ENCODE measurements at places on chromosomes 11 and 22.

DNA sequence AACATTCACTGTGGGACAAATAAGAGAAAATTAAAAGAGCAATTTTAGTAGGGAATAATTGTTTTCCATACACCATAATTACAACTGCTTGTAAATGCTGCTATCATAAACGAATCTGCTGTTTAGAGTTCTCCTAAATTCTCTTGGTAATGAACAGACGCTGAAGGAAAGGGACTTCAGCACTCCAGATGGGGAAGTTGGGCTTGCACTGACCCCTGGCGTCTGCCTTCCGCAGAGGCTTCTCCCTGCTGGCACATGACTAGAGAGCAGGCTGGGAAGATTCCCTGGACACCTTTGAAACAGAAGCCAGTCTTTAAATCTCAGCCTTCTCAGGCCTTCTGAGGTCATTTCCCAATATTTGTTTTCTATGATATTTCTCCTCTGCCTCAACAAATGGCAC lies 84.1 kb downstream of the NXPE2 start:
- DNase-seq = no peak

DNA sequence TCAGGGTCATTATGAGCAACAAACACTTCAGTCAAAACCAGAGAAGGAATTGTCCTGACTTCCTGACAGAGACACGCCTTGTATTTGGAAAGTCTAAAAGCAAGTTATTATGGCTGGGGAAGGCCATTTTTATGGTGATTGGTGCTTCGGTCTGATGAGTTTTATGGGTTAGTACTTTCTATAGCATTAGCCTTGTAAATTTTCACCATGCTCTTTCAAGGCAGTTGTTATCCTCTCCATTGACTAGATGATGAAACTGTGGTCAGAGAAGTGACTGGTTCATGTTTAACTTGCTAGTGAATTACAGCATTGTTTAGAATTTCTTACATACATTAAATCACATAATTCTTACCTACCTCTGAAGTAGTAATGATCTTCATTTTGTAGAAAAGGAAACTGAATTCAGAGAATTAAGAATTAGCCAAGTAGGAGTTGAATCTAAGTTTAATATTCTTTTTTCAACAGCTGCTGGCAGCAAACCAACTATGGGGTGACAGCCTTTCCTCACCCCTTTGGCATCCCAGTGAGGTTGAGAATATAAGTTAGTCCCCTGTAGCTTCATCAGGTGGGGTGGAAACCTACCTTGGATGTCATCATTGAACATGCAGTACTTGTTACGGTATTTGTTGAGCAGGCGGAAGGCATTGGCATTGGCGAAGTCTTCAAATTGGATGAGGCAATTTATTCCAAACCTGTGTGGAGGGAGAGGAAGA lies 90.0 kb downstream of the CCDC81 start:
- no peak for DNase-seq

GRCh38 chr11:14435717-14436512 lies 63.7 kb downstream of the COPB1 start:
- no peak for DNase-seq

- DNase-seq = no peak
Observed at GRCh38 chr22:50729391-50730012, 8.5 kb upstream of the ACR start.

DNA sequence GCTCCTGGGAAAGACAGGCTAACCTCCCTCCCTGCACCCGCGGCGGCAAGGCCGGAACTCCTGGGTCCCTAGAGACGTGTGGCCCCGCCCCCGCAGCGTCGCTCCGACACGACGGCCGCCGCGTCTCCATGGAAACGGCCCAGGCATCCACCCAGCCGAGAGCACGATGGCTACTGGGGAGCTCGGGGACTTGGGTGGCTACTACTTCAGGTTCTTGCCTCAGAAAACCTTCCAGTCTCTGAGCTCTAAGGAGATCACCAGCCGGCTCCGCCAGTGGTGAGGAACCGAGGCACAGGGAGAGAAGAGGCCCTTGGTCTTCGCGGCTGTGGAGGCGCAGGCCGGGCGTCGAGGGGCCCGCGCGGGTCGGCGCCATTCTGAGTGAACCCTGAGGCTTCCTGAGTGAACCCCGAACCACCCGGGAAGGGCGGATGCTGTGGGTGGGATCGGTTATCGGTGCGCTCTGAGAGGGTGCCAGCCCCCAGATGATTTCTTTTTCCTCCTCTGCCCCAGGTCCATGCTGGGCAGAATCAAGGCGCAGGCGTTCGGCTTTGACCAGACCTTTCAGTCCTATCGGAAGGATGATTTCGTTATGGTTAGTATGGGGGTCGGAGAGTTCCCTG lies at the start of gene CFAP300:
Gene CFAP300 (plus strand): TSS at position 133 of the 620 bp plus-strand sequence. CDS start 34 bp downstream, at position 167.
- no peak for DNase-seq

- DNase-seq = no peak
Observed at GRCh38 chr11:115008799-115009198, 330.5 kb downstream of the NXPE2 start.

- peak; percentile 69 for DNase-seq
Observed at GRCh38 chr11:122743949-122744348, 88.4 kb downstream of the UBASH3B start.

GRCh38 chr11:232783-233565 lies 3.2 kb downstream of the SIRT3 start:
- no peak for DNase-seq

- DNase-seq = no peak
Observed at GRCh38 chr11:67311556-67312082, 8.3 kb downstream of the SSH3 start.

DNA sequence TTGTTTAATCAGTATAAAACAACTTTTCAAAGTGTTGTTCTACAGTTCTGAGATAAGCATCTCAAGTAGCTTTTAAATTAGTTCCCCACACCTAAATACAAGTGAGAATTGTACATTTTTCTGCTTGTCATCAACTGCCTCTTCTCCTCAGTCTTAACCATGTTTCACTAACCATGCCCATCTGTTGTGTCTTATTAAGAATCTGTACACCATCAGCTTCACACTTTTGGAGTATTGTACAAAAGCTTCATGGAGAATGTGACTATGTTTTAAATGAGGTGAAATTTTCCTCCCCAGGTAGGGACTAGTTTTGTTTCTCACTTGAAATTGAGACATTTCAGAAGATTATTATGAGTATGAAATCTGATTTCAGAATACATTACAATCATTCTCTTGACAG lies 52.4 kb downstream of the SIK2 start:
- no peak for DNase-seq

DNA sequence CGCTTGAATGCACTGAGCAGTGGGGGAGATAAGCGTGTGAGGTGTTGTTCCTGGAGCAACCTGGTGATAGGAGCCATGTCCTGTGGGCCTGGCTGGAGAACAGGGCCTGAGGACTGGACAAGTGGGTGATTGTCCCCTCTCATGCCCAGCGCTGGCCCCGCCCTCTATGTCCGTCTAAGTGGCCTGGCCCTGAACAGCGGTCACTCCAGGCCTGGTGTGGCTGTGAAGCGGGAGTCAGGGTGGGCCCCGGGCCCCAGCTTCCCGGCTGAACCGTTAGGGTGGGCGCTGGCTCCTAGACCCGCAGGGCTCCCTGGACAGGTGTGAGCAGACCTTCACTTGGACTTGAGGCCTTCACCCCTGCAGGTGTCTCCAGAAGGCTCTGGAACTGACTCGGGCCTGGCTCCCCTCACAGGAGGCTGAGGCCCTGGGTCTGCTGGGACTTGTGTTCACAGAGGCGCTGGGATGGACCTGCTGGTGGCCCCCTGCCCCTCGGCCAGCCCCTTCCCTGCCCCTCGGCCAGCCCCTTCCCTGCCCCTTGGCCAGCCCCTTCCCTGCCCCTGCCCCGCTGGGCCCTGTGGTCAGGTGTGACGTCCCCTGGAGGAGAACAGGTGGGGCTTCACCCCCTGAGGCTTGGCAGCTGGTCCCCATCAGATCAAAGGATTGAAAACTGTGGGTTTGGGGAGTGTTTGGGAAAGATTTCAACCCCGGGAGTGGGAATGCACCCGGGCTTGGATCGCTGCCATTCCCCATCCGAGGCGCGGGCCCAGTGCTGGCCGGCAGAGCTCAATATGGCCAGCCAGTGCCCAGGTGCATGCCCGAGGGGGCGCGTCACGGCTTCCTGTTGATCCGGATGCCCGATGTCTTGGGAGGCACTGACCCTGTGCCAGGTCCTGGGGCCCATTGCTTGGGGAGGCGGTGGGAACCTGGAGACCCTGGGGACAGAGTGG lies 3.2 kb upstream of the MUC6 start:
- no peak for DNase-seq

GRCh38 chr11:111069066-111069465 lies 176.5 kb upstream of the POU2AF2 start:
- no peak for DNase-seq

GRCh38 chr11:77311701-77312100 lies 10.2 kb upstream of the GDPD4 start:
- DNase-seq = no peak

- DNase-seq = no peak
Observed at GRCh38 chr11:93655047-93655446, 6.4 kb upstream of the CEP295 start.

GRCh38 chr11:11605181-11605580 lies 16.6 kb downstream of the GALNT18 start:
- no peak for DNase-seq

- DNase-seq = no peak
Observed at GRCh38 chr11:79739591-79739990, 298.8 kb upstream of the TENM4 start.

DNA sequence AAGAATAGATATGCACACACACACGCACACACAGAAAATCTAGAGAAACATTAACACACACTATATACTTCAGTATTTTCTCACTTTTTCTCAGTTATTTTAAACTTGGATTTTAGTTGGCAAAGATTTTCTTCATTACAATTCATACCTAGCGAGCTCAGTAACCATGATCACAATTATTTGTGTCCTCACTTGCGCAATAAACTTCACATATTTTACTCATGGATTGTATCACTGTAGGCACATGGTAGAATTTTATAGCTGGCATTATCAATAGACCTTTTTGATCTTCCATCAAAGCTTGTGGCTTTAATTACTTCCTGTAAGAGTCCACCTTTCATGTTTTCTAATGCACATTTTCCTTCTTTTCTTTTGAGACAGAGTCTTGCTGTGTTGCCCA lies 4.8 kb upstream of the XKR3 start:
- no peak for DNase-seq

DNA sequence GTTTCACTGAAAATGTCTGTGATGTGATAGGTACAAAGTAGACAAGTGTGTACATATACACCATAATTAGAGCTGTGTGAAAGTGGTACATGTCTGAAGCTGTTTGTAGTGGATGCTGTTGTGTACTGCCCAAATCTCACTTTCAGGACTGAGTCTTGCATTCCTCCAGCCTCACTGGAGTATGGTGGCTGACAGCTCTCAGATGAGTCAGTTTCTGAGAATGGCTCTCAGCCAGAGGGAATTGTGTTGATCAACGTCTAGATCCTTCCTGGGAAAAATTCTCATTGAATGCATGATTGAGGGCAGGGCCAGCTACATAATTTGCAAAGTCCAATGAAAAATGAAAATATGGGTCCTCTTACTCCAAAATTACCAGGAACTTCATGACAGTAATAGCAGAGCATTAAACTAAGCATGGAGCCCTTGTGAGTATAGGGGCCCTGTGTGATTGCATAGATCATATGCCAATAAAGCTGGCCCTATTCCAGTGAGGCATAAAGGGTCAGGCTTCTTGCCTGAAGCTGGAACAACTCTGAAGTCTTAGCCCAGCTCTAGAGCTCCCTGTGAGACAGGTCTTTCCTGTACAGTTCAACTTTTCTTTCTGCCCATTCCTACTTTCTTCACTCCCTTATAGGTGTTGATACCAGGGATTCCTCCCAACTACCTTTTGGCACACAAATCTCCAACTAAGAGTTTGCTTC lies 10.8 kb upstream of the CYP2R1 start:
- DNase-seq = no peak

DNA sequence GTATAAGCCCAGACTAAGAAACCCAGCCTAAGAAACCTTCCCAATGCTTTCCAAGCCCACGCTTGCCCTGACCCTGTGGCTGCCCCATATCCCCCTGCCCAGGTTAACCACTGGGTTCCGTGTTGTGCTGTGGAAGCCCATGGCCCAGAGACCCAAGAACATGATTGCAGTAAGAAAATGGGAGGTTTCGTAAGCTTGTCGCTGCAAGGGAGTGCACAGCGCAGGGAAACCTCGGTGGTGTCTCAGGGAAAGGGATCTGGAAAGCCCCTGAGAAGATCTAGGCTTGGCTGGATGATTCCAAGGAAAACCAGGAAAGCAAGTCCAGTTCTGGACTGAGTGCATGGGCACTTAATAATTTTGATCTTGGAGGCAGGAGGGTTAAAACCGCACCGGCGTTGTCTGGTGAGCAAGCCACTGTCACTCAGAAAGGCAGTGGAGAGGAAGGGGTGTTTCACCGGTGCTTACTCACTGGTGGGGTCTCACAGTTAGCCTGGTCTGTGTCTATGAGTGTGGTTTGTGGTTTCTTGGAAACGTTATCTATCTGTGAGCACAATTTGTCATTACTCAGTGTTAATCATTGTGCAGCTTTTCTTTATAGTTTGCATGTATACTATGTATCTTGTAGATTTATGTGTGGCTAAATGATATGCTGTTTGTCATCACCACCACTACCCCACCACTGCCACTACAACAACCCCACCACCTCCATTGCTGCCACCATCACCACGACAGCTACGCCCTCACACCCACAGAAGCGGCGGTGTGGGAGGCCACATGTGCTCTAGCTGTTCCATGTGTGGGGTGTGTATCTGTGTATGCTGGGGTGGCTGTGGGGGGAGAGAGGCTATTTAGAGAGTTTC lies 53.3 kb upstream of the PRDM11 start:
- no peak for DNase-seq

DNA sequence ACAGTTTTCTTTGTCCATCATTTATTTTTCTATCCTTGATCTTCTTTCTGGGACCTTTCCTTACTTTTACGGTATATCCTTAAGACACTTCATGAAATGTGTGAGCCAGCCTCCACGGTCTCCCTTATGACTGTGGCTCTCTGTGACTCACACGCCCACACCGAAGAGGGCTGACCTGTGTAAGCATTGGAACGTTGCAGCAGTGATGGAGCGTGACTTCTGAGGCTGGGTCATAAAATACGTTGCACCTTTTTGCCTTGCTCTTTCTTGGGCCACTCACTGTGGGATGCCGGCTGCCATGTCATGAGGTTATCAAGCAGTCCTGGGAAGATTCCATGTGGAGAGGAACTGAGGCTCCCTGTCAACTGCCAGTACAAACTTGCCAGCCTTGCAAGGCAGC lies 96.3 kb upstream of the RAB1B start:
- no peak for DNase-seq

DNA sequence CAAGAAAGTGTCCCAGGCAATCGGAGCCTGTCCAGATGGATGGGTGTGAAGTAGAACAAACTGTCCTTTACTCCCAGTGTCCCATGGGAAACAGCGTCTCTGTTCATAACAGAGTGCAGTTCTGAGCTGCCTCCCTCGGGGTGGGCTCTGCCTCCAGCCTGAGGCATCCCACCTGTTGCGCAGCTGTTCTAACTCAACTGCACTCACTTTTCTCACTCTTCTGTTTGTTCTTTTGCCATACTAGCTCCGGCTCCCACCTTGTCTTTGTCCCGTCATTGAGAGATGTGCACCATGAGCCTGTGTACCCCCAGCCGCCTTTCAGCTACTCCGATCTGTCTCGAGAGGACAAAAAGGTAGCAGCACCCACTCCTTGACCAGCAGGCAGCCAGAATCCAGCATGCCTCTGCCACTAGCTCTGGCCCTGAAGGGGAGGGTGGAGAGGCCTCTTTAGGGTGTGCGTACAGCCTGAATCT lies 20.7 kb upstream of the CDC42EP2 start:
- DNase-seq = no peak

All from stimulated activated CD4-positive, alpha-beta T cell treated with anti-CD3 and anti-CD28 coated beads, Interleukin-1b, Interleukin-23, amount 100 ng/mL, for 4 hours (primary cell).